ENCODE measurements at places on chromosomes 5 and 9.

GRCh38 chr9:29830821-29831220 lies 2257.5 kb upstream of the C9orf72 start:
- DNase-seq: no peak
- no peak overlapping the region for H3K27ac ChIP-seq
- no peaks in the 10 kb centered on the region for H3K36me3 ChIP-seq
- no peak overlapping the region for H3K4me3 ChIP-seq

- no peaks in the 10 kb centered on the region for H3K27me3 ChIP-seq
- no peak overlapping the region for H3K27ac ChIP-seq
- H3K4me1 ChIP-seq: peaks cover 32% of the 10 kb centered on the region
Measured at GRCh38 chr5:173454361-173454735, 126.1 kb upstream of the STC2 start.

DNA sequence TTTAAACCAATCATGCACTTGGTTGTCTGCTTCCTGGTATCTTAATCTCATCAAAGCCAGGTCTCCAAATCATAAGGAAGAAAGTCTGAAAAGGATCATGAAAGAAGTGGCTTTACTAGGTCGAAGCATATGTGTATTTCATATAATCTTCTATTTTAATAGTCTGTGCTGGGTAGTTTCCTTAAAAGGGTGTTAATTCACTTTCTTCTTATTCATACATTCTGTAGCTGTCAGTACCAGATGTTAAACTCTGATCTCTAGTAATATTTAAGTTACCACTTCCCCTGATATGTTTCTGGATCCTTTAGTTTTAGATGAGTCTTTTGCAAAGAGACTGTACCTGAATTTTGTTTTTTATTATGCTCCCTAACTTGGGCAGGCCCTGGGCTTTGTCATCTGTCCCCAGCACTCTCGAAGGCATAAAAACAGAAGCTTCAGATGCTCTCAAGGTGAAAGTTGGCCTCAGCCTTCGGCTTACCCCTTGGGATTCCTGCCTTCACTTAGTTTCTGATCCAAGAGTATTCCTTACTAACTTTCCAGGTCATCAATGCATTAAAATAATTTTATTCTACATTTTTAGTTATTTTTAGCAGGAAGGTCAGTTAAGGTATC lies 15.0 kb upstream of the LNPEP start:
- H3K4me1 ChIP-seq: no peaks in the 10 kb centered on the region
- no peak overlapping the region for H3K27ac ChIP-seq
- H3K27me3 ChIP-seq: no peaks in the 10 kb centered on the region
- no peak overlapping the region for H3K4me3 ChIP-seq
- H3K36me3 ChIP-seq: peaks cover 42% of the 10 kb centered on the region

- H3K36me3 ChIP-seq: no peaks in the 10 kb centered on the region
- no peak overlapping the region for H3K27ac ChIP-seq
- H3K27me3 ChIP-seq: peaks cover 3% of the 10 kb centered on the region
- H3K4me3 ChIP-seq: no peak overlapping the region
- no peak for DNase-seq
- no peaks in the 10 kb centered on the region for H3K4me1 ChIP-seq
Measured at GRCh38 chr5:71862087-71862486, 143.0 kb downstream of the CARTPT start.

DNA sequence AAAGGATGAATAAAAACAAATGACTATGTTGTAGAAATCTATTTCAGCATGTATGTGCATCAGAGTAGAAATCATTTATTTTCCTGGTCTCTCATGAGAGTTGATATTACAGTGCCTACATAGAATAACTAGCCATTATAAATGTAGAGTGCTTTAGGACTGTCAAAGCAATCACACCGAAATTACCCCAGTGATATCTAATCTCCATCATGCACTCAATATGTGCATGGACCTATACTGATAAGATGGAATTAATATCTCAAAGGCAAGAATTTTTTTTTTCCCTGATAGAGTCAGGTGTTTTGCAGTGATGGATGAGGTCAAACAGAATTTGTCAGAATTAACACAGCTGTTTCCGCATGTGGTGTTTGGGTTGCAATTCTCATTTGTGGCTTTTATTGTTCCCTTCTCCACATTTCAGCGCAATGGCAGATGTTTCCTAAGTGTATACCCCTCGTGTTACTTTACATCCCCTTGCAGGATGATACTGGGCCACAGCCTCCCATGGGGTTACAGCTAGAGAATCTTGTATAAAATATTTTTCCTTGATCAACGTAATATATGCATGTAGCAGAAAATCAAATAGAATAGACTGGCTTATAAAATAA lies 298.8 kb downstream of the RASEF start:
- peaks cover 31% of the 10 kb centered on the region for H3K4me1 ChIP-seq
- no peaks in the 10 kb centered on the region for H3K36me3 ChIP-seq
- DNase-seq: peak; percentile 13
- H3K27me3 ChIP-seq: no peaks in the 10 kb centered on the region
- no peak overlapping the region for H3K4me3 ChIP-seq

GRCh38 chr9:86660146-86660943 lies 287.0 kb downstream of the GAS1 start:
- no peak overlapping the region for H3K4me3 ChIP-seq
- peak; percentile 76 for DNase-seq
- H3K27me3 ChIP-seq: no peaks in the 10 kb centered on the region
- no peaks in the 10 kb centered on the region for H3K36me3 ChIP-seq
- H3K4me1 ChIP-seq: peaks cover 8% of the 10 kb centered on the region

GRCh38 chr5:32413466-32414263 lies 30.9 kb downstream of the ZFR start:
- no peaks in the 10 kb centered on the region for H3K4me1 ChIP-seq
- no peak overlapping the region for H3K27ac ChIP-seq
- H3K27me3 ChIP-seq: no peaks in the 10 kb centered on the region
- H3K4me3 ChIP-seq: no peak overlapping the region

DNA sequence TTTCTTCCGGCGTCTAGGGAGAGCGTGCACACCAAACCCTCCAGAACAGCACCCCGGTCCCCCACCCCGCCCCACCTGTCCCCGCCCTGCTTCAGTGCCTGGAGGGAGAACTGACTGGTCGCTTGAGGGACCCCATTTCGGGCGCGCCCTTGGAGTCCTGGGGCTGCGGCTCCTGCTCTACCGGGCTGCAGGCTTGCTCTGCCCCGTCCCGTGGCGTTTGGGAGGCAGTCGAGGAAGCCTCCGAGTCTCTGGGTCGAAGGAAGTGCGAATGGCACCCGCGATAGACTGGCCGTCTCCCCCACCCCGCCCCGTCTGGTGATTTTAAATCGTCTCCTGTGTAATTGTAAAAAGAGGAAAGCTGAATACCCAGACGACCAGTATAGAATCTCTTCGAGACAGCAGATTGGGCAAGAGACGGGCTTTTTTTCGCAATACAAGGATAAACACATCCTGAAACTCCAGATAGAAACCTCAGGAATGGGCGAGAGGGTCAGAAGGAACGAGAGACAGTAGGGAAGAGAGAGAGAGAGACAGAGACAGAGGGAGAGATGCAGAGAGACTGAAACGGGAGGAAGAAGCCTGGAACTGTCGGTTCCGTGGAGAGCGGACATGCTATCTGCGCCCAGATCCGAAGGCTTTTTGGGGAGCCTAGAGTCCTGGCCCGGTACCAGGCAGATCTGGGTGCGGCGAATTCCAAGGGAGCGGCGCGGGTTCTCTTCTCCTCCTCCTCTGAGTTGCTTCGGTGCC lies 9.9 kb downstream of the PRDM6 start:
- H3K4me1 ChIP-seq: no peaks in the 10 kb centered on the region
- H3K27me3 ChIP-seq: no peaks in the 10 kb centered on the region
- no peaks in the 10 kb centered on the region for H3K36me3 ChIP-seq
- no peak overlapping the region for H3K4me3 ChIP-seq
- DNase-seq: no peak
- no peak overlapping the region for H3K27ac ChIP-seq

DNA sequence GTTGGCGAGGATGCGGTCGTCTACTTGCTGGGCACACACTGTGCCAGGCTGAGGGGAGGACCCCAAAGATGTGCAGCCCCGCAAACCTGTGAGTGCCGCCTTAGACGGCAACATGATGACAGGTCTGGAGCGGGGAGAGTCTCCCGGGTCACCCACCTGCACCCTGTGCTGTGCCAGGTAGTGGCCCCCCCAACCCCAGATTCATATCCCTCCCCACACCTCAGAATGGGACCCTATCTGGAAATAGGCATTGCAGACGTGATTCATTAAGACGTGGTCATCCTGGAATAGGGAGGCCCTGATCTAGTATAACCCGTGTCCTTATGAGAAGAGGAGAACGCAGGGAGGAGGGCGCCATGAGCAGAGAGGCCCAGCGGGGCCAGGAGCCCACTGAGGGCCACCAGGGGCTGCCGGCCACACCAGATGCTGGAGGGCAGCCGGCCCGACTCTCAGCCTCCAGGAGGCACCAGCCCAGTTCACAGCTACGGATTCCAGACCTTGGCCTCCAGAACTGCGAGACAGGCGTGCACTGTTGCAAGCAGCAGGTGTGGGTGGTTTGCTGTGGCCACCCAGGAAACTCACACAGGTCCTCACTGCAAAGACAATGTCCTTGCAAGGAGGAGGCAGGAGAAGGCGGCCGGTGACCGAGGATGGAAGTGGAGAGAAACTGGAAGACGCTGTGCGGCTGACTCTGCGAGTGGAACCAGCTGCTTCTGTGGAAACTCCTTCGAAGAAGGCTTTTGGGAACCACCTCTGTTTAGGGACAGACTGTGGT lies 131.9 kb upstream of the LPCAT1 start:
- H3K4me1 ChIP-seq: peaks cover 26% of the 10 kb centered on the region
- H3K4me3 ChIP-seq: no peak overlapping the region
- H3K27ac ChIP-seq: no peak overlapping the region
- no peaks in the 10 kb centered on the region for H3K36me3 ChIP-seq
- DNase-seq: no peak

- peak; percentile 73 for DNase-seq
- no peaks in the 10 kb centered on the region for H3K27me3 ChIP-seq
- peak within 1 kb of the TSS; percentile 66 for H3K4me3 ChIP-seq
- peaks cover 26% of the 10 kb centered on the region for H3K4me1 ChIP-seq
Measured at GRCh38 chr9:137114613-137115393, at the start of gene DPP7. Gene DPP7 (minus strand): TSS chr9:137114733. CDS start chr9:137114713, 20 bp downstream.

DNA sequence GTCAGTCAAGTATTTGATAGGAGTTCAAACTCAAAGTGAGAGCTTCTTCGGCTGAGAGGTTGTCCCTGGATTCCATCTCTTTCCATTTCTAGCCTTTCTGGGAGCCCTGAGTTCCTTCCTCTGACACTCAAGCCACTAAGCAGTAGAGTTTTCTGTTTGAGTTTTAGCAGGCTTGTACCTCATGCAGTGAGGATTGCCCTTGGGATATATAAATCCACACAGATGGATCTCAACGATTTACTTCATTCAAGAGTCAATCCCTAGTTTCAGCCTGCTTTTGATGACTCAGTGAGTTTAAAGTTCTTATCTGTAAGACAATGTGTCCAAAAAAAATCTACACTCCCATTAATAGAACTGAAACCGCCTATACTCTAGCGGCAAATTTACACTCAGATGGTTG lies 2240.9 kb upstream of the WWC1 start:
- H3K27me3 ChIP-seq: no peaks in the 10 kb centered on the region
- H3K36me3 ChIP-seq: no peaks in the 10 kb centered on the region
- H3K4me3 ChIP-seq: no peak overlapping the region
- no peak for DNase-seq

DNA sequence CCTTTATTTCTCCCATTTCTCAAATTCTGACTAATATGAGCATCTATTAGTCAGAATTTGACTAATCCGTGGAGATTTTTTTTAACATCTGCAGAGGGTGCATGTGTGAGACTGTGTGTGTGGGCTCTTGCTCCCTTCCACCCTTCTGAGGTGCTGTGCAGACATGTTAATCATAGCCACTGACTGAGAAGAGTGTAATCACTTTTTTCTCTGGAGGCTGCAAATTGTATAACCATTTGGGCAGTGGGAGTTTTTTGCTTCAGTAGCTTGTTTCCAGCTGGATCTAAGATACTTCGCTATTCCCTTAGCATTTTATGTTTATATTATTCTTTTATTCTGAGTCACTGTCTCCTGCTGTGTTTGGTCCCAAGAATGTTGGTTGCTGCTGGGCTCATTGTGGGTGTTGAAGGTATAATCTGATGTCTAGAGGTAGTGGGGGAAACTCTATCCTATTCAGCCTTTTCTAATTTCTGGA lies 66.2 kb downstream of the ARHGEF28 start:
- no peak overlapping the region for H3K4me3 ChIP-seq
- H3K36me3 ChIP-seq: no peaks in the 10 kb centered on the region
- H3K4me1 ChIP-seq: no peaks in the 10 kb centered on the region
- DNase-seq: no peak
- no peak overlapping the region for H3K27ac ChIP-seq
- no peaks in the 10 kb centered on the region for H3K27me3 ChIP-seq

DNA sequence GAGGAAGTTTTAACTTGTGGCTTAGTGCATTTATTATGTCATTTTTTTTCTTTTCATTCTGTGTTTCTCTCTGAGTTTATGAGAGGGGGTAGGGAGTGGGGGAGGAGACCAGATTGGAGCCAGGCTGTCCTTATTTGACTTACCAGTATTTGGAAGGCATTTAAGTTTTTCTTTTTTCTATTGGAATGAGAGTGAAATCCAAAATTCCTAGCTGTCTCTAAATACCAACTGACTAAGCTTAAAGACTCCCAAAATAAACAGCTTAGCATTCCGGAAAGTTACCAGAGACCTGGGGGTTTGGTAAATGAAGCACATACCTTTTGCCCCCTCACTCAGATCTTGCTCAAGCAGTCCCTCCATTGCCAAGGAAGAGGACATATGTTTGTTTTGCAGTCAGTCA lies 581.9 kb upstream of the BRINP1 start:
- H3K27me3 ChIP-seq: peaks cover 7% of the 10 kb centered on the region
- H3K4me1 ChIP-seq: no peaks in the 10 kb centered on the region
- H3K27ac ChIP-seq: no peak overlapping the region
- no peak overlapping the region for H3K4me3 ChIP-seq

DNA sequence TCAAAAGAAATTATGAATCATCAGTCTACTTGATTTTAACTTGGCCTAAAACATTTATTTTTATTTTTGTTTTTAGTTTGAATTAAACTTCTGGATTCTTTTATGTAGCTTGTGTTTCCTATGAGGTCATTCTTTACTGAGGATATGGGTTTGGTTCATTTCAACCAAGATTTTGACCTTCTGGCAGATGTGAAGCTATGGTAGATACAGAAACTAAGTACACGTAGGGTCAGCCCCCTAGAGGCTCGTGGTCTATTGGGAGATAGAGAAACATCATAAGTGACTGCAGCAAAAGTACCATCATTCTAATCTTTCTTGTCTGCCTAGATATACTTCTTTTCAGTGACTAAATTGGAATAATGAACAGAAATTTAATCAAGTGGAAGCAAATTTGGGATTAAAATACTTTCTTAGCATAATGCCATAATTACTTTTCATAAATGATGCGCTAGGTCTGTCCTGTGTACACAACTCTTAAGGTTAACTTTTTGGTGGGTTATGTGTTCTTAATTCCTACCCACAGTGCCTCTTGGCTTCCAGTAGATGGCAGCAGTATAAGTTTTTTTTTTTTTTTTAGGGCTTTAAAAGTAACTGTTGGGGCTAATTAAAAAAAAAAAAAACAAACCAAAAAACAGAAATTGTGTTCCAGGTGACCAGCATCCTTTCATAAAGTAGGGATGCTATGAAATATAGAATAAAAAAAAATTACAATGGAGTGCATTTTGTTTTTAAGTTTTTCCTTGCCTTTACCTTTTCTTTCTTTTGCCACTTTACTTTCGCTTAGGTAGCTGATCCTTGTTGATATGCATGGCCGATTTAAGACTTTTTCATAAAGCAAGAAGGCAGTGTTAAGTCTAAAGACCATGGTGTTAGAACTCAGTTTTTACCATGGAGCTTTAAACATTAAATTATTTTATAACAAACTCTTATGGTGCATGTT lies 49.9 kb downstream of the LRRTM2 start:
- no peak overlapping the region for H3K27ac ChIP-seq
- H3K4me1 ChIP-seq: peaks cover 10% of the 10 kb centered on the region
- no peaks in the 10 kb centered on the region for H3K36me3 ChIP-seq
- no peak overlapping the region for H3K4me3 ChIP-seq
- no peak for DNase-seq
- no peaks in the 10 kb centered on the region for H3K27me3 ChIP-seq

- no peaks in the 10 kb centered on the region for H3K4me1 ChIP-seq
- no peak overlapping the region for H3K27ac ChIP-seq
Measured at GRCh38 chr5:19547640-19548039, 440.4 kb downstream of the CDH18 start.
